ENCODE measurements at places on chromosomes 2 and 18.

GRCh38 chr2:118535171-118535817, 312.2 kb downstream of the EN1 start:
- DNase-seq: no peak

DNA sequence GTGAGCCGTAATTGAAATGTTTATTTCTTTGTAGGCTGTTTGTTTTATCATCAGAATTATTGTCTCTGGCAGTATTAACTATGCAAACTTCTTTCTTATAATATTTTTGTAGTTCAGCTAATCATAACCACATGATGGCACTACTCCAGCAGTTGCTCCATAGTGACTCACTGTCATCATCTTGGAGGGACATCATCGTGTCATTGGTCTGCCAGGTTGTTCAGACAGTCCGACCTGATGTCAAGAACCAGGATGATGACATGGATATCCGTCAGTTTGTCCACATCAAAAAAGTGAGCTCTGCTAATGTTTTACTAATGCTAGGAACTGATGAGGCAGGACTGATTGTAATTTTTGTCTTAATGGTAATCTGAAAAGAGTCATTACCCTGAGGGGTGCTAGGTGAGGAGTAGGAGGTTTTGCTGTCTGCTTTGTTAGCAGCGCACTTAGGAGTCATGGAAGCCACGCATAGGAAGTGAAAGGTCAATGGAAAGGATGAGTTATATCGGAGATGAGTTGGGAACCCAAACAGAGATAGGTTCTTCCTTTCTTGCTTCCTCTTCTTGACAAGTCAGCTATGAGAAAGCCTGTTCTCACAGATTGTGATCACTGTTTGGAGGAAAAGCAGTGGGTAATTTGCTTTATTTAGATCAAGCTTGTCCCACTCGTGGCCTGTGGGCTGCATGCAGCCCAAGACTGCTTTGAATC, 49.2 kb downstream of the PIKFYVE start:
- DNase-seq: peak; percentile 28

GRCh38 chr2:224432003-224432579, 30.2 kb upstream of the FAM124B start:
- no peak for DNase-seq

DNA sequence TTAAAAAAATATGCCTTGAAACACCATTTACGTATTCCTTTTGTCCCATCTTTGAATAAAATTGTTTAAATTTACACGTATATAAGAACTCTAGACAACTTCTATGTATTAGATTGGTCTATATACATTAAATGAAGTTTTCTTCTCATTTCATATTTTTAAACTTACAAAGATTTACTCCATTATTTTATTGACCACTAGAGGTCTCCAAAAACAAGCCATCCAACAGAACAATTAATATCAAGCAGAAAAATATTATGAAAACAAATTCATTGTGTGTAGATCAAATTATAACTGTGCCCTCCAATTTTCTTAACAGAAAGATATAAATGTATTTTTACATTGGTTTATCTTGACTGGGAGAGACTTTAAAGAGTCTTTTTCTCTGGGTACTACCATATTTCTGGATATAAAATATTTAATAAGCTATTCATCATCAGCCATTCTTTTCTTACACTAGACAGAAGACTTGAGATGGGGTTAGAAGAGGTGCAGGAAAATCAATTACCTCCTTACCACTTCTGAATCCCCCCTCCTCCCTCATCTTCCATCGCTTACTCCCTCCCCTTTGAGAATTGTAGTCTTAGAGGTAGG, 66.5 kb downstream of the DPP4 start:
- no peak for DNase-seq

DNA sequence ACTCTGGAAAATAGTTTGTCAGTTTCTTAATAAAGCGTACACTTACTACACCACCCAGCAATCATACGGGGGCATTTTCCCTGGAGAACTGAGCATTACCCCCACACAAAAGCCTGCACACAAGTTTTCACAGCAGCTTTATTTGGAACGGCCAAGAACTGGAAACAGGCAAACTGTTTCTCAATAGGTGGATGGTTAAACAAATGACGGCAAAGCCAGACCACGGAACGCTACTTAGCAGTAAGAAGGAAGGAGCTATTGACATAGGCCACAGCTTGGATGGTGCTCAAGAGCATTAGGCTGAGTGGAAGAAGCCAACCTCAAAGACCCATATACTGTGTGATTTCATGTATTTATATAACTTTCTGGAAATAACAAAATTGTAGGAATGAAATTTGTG, 9.0 kb downstream of the MALL start:
- no peak for DNase-seq

DNA sequence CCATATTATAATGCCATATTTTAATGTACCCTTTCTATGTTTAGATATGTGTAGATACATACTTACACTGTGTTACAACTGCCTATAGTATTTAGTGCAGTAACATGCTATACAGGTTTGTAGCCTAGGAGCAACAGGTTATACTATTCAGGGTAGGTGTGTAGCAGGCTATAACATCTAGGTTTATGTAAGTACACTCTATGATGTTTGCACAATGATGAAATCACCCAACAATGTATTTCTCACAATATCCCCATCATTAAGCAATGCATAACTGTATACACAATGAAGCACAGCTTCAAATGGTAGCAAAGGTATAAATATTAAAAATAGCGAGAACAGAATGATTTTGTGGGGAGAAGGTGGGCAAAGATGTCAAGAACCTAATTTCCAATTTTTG, 117.8 kb downstream of the DYM start:
- no peak for DNase-seq

DNA sequence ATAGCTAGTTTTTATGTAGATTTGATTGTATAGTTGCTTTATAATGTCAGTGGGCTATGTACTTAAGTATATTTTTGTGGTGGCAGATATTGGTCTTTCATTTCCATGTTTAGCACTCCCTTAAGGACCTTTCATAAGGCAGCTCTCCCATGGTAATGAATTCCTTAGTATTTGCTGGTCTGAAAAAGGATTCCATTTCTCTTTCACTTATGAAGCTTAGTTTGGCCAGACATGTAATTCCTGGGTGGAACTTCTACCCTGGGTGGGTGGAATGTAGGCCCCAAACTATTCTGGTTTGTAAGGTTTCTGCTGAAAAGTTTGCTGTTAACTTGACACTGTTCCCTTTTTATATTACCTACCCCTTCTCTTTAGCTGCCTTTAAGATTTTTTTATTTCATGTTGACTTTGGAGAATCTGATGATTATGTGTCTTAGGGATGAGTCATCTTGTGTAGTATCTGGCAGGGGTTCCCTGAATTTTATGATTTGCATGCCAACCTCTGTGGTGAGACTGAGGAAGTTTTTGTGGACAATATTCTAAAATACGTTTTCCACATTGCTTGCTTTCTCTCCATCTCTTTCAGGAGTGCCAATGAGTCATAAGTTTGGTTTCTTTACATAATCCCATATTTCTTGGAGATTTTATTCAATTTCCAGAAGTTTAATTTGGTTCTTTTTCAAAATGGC, 65.4 kb upstream of the VRK2 start:
- DNase-seq: peak; percentile 82

- DNase-seq: no peak
Measured at GRCh38 chr2:234999740-235000425, 48.1 kb downstream of the SH3BP4 start.

DNA sequence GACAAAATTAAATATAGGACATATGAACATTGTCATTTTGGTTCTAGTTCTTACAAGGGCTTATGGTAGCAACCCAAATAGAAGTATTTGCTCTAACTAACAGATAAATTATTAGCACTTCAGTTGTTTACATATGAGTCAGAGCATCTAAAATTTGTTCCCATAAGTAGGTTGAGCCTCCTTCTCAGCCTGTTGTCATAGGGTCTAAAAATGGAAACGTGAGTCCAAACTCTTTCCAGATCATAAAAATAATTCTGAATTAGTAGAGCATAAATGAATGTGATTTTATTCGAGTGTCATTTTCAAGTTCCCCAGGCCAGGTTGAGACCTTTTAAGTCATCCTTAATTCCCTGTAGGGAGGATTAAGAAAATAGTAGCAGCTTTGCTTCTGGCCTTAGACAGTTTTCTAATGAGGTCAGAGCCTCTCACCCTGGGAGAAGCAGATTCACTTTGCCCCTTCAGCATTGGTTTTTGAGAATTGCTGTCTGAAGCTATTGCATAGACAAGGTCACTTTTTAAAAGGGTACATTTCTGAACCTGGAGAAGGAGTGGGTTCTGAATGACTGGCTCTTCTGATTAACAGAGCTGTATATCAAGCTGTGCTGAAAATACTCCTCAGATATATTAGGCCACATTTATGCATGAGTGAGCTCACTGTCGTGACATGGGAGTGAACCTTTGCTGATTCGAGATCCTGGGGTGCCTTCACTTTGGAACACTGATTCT, 164.3 kb downstream of the NEDD4L start:
- no peak for DNase-seq

GRCh38 chr2:134463699-134464022, 209.8 kb downstream of the MGAT5 start:
- DNase-seq: no peak

GRCh38 chr2:100903534-100904258, 83.8 kb downstream of the NPAS2 start:
- peak; percentile 62 for DNase-seq

GRCh38 chr2:151906633-151906998, 78.4 kb upstream of the ARL5A start:
- DNase-seq: no peak

DNA sequence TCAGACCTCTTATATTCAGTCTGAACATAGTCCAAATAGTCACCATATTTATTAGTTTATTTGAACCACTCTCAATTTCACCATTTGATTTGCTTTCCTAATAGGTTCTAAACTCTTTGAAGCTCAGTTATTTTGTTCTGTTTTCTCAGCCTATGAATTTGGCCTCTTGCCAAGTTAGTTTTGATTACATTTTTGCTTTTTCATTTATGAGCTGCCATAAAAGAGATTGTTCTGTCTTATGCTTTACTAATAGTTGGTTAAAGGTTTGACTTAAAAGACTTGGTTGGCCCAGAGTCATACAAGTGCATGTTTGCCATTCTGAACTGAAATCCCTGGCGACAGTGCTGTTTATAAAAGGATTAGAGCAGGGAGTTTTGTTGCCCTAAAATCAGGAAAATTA, 85.9 kb upstream of the RANBP2 start:
- DNase-seq: no peak
